ENCODE measurements at places on chromosomes 1 and 21.

DNA sequence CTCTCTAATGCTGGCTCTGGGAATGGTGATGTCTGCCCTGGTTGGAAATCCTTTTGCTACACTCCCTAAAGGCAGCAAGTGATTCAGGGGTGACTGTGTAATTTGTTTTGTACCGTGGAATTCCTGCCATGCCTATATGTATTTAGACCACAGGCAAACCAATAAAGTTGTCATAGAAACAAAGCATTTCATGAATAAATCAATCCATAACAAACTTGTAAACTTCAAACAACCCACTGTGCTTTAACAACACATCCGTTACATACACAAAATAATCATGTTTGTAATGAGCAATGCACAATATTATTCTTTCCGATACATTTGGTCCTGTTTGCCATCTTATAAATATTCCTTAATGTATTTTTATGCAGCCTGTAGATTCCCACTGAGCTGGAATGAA is 330.3 kb upstream of the SNX7 start:
- no peak for DNase-seq

- no peak for DNase-seq
Measured at GRCh38 chr1:116971965-116972673, 29.4 kb upstream of the CD101 start.

DNA sequence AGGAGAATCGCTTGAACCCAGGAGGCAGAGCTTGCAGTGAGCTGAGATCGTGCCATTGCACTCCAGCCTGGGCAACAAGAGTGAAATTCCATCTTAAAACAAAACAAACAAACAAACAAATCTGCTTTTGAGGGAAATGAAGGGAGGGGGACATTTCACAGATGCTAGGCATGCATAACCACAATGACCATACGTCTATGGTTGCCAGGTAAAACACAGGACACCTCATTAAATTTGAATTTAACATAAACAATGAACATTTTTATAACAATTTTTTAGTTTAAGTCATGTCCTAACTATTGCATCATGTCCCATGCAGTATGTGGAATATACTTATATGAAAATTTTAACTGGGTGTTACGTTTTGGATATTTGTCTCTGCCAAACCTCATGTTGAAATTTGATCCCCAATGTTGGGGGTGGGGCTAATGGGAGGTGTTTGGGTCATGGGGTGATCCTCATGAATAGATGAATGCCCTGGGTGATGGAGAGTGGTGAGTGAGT is 31.0 kb upstream of the ZBTB18 start:
- no peak for DNase-seq

GRCh38 chr1:235720544-235720943 is 71.0 kb upstream of the GNG4 start:
- DNase-seq: no peak

GRCh38 chr1:201964261-201964660 is 9.0 kb downstream of the TIMM17A start:
- no peak for DNase-seq

DNA sequence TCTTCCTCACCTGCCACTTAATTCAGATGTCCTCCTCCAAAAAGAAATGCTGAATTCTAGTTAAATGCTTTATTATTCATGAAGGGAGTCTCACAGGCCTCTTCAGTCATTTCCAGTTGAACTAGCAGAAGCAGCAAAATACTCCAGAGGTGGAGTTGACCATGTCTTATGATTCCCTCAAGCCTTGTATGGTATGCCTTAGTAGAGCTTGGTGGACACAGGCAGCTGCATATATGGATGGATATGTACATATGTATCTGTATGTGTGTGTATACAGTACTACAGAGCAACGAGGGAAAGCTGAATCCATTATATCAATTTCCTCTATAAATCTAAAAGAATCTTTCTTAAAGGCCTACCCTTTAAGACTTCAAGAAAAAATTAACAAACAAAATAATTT is 83.6 kb upstream of the HP1BP3 start:
- no peak for DNase-seq

- no peak for DNase-seq
Measured at GRCh38 chr21:38905752-38906151, 100.0 kb downstream of the ETS2 start.

- no peak for DNase-seq
Measured at GRCh38 chr1:84613887-84614286, 39.6 kb upstream of the CTBS start.

DNA sequence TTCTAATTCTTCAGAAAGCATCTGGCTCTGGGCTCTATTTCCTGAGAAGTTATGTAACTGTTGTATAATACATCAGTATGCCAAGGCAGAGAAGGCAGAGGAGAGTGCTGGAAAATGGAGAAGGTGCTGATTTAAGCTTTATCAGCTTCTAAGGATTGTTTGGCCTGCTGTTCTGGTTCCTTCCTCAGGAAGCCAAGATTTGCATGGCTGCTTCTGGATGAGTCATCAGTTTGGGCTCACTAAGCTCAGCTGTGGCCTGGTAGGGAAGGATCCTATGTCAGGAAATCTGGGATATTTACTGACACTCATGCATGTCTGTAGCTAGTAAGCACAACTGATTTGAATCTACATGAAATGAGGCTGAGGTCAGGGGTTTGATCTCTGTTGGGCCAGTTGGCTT is 73.2 kb upstream of the ADGRL4 start:
- no peak for DNase-seq

DNA sequence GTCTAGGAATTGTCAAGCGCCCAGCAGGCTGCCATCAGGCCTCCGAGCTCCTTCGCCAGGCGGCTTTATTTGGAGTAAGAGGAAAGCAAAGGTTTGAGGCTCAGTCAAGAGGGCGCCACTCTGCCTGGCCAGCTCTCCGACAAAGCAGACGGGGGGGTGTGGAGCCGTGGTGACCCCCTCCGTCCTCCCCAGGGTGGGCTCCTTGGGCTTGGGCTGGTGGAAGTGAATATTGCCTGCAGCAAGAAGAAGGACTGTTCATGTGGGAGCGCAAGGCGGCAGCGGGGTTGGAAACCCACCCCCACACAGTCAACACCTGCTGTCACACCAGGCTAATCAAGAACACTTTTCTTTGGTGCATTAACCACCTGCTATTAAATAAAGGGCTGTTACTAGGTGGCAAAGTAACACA is 14.6 kb downstream of the EPHX1 start:
- peak; percentile 72 for DNase-seq

DNA sequence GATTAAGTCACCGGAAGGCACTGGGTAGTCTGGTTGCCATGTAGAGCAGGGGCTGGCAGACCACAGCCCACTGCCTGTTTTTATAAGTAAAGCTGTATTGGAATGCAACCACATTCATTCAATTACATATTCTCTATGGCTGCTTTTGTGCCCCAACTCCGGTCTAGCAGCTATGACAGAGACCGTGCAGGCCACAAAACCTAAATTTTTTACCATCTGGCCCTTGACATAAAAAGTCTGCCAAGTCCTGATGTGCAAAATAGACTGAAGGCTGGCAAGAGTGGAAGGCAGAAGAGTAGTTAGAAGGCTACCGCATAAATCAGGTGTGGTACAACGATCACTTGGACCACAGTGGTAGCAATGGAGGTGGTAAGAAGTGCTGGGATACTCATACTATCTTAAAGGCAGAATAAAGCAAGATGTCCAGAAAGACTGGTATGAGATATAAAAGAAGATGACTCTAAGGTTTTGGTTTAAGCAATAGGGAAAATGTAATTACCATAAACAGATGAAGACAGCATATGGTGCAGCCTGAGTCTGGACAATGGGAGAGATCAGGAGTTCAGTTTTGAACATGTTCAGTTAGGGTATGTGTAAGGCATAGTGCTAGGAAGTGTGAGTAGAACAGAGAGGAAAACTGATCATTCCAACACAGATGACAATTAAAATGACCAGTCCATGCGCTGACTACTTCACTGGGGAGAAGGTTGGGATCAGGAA is 37.2 kb downstream of the EGLN1 start:
- DNase-seq: no peak

- DNase-seq: no peak
Measured at GRCh38 chr21:46058431-46059145, 39.3 kb upstream of the COL6A2 start.

DNA sequence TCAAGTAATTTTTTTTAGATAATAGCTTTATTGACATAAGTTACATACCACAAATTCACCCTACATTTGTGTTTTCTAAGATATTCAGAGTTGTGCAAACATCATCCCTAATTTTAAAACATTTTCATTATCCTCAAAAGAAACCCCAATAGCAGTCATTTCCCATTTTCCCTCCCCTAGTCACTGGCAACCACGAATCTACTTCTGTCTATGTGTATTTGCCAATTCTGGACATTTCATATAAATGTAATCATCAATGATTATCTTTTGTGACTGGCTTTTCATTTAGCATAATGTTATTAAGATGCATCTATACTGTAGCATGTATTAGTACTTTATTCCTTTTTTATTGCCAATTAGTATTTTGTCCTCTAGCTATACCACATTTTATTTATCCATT is 88.8 kb upstream of the SLFNL1 start:
- DNase-seq: no peak

DNA sequence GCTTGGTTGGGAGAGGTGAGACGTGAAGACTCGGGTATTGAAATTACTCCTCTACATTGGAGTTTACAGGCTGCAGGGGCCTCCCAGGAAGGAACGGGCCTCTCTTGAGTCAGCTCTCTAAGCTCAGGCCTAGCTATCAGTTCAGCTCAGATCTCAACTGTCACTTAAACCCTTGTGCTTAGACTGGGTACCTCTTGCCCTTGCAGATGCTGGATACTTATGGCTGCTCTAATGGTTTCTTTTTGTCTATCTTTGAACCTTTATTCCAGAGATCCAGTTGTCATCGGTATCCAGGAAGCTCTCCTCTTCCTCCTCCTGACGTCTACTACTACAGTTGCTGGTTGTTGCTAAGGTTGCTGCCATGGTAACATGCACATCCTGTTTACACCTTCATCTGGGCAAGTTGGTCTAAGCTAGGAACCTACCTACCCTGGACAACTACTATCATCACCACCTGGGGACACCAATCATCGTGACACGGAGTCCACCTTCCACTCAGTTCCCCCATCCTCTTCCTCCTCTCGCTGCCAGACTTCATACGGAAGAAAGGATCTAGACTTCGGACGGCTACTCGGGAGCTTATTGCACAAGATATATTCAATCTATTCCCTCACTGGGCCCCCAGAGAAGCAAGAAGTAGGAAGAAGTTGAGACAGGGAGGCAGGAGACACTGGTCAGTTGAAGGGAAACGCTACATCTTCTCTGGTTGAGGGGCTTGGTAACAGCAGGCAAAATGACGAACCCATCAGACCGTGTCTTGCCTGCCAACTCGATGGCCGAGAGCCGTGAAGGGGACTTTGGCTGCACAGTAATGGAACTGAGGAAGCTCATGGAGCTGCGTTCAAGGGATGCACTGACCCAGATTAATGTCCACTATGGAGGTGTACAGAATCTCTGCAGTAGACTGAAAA is 56.1 kb downstream of the ATP2B4 start:
- DNase-seq: no peak

DNA sequence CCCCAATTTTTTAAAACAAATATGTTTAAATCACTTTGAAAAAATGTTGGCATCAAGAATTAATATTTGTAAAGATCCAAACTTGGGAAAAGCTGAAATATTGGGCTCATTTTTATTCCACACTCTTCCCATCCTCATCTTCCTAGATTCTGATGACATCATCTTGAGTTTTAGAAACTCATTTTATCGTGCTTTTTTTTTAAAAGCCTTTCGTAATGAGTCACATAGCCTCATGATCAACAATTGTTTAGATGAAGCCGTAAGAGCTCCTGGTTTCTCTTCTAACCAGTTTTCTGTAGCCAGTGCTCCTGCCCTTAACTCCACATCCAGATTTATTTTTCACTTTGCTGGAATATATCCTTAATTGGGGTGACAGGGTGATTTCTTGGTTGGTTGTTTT is 78.6 kb downstream of the POFUT2 start:
- no peak for DNase-seq

DNA sequence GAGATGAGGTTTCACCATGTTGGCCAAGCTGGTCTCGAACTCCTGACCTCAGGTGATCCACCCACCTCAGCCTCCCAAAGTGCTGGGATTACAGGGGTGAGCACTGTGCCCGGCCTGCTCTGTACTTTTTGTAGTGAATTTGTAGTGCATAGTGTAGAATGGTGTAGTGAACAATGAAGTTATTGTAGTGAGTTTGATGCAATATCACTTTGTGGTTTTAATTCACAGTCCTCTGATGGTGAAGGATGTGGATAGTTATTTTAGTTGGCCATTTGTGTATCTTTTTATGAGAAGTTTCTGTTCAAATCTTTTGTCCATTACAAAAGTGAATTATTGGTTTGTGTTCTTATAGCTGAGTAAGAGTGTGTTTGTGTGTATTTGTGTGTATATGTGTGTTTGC is 57.6 kb downstream of the PDE4B start:
- DNase-seq: no peak

- peak; percentile 63 for DNase-seq
Measured at GRCh38 chr1:119286587-119287181, 81.9 kb upstream of the HAO2 start.

All from NCI-H526 treated with DMSO at 0.1 percent for 48 hours (cell line).